ENCODE measurements at places on chromosomes 3 and 15.

GRCh38 chr3:190492129-190492528 lies 21.8 kb upstream of the IL1RAP start:
- DNase-seq: no peak

DNA sequence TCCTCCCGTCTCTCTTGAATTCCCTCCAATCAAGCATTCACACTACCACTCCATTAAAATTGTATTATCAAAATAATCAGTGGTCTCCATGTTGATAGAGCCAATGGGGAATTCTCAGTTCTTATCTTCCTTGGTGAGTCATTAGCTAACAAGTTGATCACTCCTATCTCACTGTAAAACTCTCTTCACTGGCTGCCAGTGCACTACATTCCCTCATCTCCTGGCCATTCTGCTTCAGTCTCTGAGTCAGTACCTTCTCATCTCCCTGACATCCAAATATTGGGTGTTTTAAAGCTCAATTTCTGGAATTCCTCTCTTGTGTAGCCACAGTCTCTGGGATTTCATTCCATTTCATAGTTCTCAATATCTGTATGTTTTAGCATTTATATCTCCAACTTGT lies 175.2 kb downstream of the ALDH1A2 start:
- no peak for DNase-seq

- peak; percentile 57 for DNase-seq
Measured at GRCh38 chr3:188000361-188000861, 153.5 kb upstream of the LPP start.

GRCh38 chr15:101170568-101171350 lies 81.1 kb downstream of the CHSY1 start:
- DNase-seq: no peak

GRCh38 chr3:175748087-175748730 lies 889.1 kb downstream of the NAALADL2 start:
- no peak for DNase-seq

DNA sequence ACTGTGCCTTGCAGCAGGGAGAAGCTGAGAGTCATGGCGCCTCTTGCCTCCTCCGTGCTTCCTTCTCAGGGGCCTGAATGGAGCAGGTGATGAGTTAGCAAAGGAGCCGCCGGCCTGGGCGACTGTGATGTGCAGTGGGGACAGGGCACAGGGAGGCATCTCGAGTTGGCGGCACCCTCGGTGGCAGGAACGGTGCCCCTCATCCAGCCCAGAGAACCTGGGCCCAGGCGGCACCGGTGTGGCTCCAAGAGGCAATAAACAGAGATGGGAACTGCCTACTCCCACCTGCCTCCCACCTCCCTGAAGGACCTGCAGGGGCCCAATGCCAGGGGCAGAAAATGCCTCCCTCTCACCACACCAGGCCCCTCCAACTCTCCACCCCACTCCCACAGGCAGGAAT lies 6.2 kb downstream of the SLC41A3 start:
- DNase-seq: no peak

DNA sequence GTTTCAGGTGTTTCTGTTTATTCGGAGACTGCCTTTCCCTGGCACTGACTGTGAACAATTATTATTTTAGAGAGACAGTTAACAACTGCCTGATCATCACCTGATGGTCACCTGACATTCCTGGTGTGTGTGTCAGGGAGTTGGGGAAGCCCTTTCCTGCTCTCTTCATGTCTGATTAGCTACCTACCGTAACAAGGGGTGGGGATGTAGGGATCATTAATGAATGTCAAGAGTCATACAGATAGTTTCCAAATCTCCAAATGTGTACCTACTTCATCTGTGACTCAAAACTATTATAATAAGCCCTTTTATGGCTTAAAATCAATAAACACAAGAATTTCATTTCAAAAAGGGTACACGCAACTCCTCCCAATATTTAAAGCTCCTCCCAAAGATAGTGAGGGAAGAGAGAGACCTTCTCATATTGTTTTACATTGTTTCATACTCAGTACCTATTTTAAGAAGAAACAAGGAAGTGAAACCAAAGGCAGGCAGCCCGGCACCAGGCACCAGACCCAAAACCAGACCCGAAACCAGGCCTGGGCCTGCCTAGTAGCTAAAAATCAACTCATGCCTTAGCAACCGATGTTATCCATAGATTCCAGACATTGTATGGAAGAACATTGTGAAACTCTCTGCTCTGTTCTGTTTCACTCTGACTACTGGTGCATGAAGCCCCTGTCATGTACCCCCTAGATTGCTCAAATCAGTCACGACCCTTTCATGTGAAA lies 844.9 kb upstream of the ALCAM start:
- DNase-seq: no peak

Measured in DMS79 treated with DMSO at 0.1 percent for 48 hours (cell line).